Stimulated activated CD8-positive, alpha-beta memory T cell treated with anti-CD3 and anti-CD28 coated beads, Interleukin-12 subunit alpha, Interleukin-12 subunit beta, amount 100 ng/mL, for 4 hours (primary cell): ENCODE measurements at places on chromosomes 3 and 15.

DNA sequence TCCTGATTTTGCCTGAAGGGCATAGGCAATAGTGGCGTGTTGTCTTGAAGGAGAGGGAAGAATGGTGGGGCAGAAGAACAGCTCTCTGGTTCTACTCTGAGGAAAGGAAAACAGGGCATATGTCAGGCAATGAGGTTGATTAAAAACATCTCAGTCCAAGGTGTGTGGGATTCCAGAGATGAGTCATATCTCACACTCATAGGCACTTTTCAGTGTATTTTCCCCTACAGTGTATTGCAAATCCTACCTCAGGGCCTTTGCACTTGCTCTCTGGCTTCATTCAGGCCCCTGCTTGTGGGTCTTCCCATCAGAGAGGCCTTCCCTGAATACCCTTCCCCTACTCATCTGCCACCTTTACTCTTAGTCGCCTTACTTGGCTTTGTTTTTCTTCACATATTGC is 107.8 kb downstream of the SLCO3A1 start:
- no peak for DNase-seq

DNA sequence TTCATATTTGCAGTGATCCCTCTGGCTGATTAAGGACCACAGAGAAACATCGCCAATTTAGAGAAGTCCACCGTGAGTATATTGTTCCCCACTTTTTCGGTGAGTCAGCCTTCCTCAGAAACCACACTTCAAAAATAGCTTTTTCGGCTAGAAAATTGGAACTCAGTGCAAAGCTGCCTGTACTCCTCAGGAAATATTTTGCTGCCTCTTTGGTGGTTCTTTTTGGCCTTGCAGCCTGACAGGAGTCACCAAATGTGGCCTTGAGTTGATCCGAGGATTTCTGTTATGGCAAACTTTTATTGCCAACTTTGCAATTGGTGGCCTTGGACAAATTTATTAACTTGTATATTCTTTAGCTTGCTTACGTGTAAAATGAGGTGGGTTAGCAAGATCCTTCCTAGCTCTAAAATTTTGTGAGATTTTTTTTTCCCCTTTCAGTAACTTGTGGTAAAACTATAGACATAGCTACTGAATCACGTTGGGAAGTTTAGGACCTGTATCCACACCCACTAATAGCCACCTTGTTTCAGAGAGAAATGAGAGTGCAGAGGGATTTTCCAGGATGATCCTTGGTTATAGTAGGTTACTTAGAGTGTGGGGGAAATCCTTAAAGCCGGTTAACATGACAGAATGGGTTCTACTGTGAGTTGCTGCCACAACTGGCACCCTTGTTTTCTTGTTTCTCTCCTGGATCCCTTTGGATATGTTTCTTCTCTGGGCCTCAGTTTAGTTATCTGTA is 9.9 kb downstream of the ARL6IP5 start:
- DNase-seq, result no peak

GRCh38 chr3:113231827-113232253 is 20.5 kb downstream of the BOC start:
- DNase-seq, result no peak

- no peak for DNase-seq
Observed at GRCh38 chr15:74386496-74387140, 19.2 kb upstream of the CYP11A1 start.

GRCh38 chr3:16338999-16339398 is 74.0 kb downstream of the OXNAD1 start:
- DNase-seq, result no peak

- no peak for DNase-seq
Observed at GRCh38 chr3:128480278-128480677, 12.7 kb downstream of the GATA2 start.

DNA sequence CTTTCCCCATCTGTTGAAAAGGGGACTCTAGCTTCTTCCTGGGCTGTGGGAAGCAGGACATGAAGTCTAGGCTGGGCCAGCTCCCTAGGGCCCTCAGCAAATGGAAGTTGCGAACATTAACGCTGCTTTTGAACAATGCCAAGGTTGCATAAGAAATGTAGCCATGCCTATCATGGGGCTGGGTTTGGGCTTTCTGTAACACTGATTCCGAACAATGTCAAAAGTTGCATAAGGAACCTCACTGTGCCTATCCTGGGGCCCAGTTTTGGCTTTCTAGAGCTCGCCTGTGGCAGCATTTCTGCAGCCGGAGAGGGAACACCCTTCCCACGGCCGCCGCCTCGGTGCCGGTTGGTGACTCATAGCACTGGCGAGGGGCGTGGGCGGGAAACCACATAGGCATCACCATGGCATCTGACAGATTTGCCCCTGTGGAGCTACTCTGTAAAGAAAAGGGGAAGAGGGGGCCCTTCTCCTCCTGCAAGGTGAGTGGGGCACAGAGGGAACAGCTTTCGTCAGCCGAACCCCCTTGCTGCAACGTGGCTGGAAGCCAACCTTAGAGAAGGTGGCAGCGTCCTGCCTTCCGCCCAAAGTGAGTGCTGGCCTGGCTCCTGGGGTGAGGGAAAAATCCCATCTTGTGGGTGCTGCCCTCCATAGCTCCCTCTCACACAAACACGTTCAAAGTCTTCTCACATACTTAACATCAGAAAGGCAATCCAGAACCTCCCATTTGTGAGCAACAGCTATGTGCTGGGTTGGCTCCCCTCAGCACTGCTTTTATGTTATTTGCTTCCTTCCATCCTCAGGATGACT is 46.6 kb upstream of the ATP2B2 start:
- DNase-seq, result peak; percentile 76

GRCh38 chr3:114584734-114585371 is 291.0 kb downstream of the TIGIT start:
- DNase-seq, result no peak

- DNase-seq, result no peak
Observed at GRCh38 chr3:56885879-56886278, 84.1 kb upstream of the ARHGEF3 start.

- DNase-seq, result no peak
Observed at GRCh38 chr15:44537735-44538240, 841 bp downstream of the EIF3J start.

GRCh38 chr3:58441514-58442450 is 8.2 kb upstream of the PDHB start:
- no peak for DNase-seq

DNA sequence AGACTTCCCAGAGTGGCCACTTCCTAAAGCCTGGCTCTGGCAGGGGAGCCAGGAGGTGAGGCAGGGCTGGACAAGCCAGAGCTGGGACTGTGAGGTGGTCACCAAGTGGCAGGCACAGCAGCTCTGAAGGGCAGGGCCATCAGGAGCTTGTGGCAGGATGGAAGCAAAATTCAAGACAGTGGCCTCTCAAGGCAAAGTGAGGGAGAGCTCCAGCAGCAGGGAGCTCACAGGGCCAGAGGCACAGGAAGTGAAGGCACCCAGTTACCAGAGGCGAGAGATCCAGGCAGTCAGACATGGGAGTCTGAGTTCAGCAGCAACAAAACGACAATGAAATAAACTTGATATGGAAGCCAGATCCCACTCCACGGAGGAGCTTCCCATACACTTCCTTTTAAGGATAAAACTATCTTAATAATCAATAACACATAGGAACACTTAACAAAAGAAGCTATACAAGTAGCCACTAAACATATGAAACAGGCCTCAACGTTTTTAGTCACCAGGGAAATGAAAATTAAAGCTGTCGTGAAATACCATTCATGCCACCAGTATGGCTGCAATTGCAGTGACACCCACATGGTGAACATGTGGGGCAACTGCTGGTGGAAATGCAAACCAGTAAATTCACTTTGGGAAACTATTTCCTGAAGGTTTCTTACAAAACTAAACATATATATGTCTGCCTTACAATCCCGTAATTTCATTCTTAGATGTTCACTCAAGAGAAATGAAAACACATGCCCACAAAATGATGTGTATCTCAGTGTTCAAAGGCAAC is 35.4 kb upstream of the TMEM158 start:
- DNase-seq, result no peak

DNA sequence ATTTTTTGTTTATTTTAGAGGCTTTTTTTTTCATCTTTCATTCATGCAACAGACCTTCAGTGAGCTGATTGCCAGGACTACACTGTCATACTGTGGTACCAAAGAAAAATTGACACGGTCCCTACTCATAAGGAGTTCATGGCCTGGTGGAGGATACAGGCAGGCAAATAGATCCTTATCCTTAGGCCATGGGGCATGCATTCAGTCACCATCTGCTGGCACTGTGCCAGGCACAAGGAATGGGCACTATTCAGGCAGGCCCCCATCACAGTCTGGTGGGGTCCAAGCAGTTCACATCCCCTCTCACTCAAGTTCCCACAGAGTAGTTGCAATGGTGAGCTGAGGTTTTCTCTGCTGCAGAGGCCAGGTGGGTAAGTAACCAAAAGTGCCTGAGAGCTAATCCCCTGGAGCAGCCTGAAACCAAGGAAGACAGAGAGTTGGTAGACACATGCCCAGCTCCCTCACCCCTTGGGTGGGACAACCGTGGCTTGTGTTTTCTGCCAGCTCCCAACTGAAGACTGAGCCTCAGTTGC is 17.3 kb downstream of the CISH start:
- DNase-seq, result no peak

DNA sequence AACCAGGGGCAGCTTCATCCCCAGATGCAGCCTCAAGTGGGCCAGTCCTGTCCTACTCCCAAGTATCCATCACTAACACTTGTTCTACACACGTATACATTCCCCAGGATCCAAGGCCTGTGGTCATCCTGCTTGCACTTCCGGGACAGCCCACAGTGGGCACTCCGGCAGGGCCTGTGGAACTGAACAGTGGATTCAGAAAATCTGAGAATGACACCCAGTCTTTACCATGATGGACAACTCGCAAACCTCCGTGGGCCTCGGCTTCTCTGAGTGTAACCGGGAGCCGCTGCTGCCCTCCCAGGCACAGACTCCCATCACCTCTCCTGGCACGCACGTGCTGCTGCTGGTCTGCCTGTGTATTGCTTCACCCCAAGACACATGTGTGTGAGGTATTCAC is 59.6 kb downstream of the ATP10A start:
- no peak for DNase-seq

DNA sequence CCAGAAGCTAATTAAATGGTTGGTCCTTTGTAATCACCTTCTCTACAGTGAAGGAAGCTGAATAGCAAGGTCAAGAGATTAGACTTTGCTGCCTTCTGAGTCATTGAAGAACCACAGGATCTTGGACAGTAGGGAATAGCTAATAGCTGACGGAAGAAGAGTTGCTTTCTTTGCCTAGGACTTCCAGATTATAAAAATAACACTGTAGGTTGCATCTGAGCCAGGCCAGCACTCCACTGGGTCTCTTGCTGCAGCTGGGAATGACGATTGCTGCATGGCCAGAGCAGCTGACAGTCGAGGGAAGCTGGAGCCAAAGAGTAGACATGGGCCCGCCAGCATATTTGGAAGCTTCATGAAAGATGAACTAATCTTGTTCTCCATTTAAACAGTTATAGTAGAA is 81.5 kb upstream of the KCNMB2 start:
- DNase-seq, result no peak

GRCh38 chr3:12351145-12351544 is 62.3 kb downstream of the PPARG start:
- DNase-seq, result no peak

GRCh38 chr3:105323274-105323599 is 43.5 kb upstream of the ALCAM start:
- no peak for DNase-seq

DNA sequence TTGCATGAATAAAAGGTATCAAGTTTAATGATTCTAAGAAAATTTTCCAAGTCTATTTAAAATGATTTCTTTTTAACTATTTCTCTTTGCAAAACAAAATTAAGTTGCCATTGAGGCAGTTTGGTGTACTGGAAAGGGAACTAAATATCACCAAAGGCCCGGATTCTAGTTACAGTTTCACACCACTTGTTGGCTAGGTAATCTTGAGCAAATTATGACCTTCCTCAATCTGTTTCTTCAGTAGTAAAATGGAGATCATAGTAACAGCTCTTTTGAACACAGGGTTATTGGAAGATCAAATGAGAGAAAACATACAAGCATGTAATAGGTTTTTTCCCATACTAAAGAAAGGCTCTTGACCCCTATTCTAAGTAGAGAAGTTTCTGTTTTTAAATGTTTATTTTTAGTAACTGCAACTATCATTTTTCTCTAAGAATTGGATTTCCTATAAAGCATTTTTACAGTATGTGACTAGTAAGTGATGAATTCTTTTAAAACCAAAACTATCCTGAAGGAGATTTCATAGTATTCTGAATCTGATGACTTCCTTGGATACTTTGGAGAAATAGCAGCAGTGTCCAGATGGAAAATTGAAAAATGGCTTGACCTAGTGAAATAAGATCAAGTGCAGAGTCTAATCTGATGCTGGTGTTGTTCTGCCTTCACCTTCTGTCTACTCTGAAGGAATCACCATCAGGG is 15.7 kb downstream of the SCAANT1 start:
- DNase-seq, result no peak

GRCh38 chr3:189361103-189361835 is 189.5 kb downstream of the TPRG1 start:
- DNase-seq, result no peak

- DNase-seq, result no peak
Observed at GRCh38 chr15:101625184-101625583, 27.0 kb downstream of the TM2D3 start.

- DNase-seq, result no peak
Observed at GRCh38 chr3:63656786-63657185, 4.3 kb downstream of the SNTN start.

DNA sequence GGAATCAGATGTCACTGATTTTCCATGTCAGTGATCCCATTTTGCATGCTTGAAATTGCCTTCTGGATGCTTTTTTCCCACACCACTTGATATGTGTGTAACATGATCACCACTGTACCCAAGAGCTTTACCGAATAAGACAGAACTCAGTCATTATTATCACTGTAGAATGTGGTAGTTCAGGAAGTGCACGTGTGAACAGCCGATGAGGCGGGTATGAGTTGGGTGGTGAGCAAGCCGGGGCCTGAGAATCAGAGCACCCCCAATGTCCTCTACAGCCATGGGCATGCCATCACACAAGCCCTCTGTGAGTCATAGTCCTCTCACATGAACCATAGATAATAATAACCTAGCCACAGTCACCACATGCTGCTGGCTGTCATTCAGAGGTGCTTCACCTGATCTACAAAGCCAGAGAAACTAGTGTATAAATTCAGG is 470.8 kb downstream of the SOX2 start:
- no peak for DNase-seq

GRCh38 chr15:69451951-69452691 is 497 bp upstream of the RPLP1 start:
- peak; percentile 11 for DNase-seq

GRCh38 chr15:37090543-37091175 is 9.7 kb downstream of the MEIS2 start:
- DNase-seq, result no peak
